ENCODE measurements at places on chromosomes 7 and 10. TPM values are rescaled to one million over a fixed set of nuclear protein-coding genes. Genes with fewer than 3 reads are reported as not detected.

The ELFN1 gene
- polyA plus RNA-seq, result 4.7 TPM

The GNGT1 gene
- polyA plus RNA-seq, result not detected

The CHRM2 gene
- polyA plus RNA-seq, result 0.09 TPM

The OR2AE1 gene
- polyA plus RNA-seq, result not detected

The DYNC1I1 gene
- polyA plus RNA-seq, result 0.68 TPM

The CHAT gene
- not detected for polyA plus RNA-seq

DNA sequence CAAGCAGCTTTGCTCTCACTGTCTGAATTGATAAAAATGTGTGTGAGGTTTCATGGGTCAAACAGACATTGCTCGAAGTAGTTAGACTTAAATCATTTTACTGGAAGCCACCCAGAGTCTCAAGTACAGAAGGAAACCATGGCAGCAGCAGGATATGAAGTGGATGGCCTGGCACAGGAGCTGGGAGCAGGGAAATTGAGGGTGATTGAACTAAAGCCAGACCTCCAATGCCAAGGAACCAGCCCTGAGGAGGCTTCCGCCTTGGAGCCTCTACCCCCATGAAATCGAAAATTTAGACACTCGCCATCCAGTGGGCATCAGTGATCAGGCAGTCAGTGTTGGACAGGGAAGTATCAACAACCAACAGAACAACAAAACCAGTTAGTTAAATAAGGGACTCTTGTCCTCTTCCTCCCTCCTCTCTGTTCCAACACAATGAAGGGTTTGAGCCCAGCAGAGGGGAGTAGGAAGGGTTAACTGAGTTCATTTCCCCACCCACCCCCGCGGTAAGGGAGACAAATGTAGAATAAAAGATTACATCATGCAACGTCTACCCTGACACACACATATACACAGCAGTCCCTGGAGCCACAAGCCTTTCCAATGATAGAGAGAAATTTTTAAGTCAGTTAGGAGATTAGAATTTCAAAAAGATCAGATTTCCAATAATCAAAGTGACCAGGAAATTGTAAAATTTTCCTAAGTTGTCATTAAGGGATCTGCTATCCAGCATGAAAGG is 156.3 kb downstream of the SLC16A9 start:
- DNase-seq, result no peak

DNA sequence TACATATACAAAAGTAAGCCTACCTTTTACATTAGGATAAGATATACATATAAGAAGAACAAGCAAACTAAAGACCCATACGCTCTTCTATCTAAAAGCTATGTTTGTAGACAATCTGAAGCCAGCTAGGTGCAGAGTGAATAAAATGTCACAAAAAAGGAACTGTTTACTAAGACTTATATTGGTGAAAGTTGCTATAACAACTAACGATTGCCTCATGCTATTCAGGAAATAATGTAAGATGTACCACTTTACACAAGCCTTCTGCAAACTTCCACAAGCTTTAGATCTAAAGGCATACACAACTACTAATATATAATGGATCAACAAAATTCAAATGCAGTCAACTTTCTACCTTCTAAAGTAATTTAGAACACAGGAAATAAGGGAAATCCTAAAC is 175.1 kb downstream of the SRPK2 start:
- no peak for DNase-seq

- no peak for DNase-seq
These were observed 40.7 kb upstream of the EBLN1 start for GRCh38 chr10:22258471-22258870.

DNA sequence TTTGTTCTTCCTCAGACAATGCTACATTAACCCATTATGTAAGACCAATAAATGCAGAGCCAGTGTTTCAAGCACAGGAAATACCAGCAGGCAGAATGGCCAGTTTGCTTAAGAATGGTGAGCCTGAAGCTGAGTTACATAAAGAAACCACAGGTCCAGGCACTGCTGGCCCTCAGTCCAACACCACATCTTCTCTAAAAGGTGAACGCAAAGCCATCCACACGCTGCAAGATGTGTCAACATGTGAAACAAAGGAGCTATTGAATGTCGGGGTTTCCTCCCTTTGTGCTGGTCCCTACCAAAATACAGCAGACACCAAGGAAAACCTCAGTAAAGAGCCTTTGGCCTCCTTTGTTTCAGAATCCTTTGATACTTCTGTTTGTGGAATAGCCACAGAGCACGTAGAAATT is 63.8 kb downstream of the TASOR2 start:
- DNase-seq, result no peak

GRCh38 chr10:79266084-79266483 is 81.2 kb upstream of the PPIF start:
- no peak for DNase-seq

DNA sequence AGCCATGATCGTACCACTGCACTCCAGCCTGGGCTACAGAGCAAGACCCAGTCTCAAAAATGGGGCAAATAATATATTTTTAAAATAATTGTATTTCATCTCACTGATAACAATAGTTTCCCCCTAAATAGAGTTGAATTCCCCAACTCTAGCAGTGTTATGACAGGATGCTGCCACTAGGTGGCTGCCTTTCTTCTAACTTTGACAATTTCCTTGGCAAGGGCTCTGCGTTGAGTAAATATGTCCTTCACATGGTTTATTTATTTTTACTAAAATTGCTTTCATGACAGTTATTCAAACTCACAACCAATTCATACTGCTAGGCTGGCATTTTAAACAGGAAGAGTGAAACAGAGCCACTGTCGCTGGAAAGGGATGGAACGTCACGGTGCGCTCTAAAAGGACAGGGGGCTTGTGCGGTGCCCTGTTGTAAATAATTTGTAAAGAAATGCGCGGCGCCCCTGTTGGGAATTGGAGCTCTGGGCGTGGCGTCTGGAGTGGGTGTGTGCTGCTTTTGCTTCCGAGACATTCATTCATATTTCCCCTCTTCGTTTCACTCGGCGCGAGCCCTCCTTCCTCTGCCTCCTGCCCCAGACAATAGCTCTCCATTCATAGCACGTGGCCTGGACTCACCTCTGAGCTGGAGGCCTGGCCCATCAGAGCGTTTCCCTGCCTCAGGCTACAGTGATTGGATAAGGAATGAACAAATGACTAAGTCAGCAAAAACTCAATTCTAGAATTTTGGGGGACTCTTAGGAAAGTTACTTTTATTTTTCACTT is 20.5 kb upstream of the PITRM1 start:
- DNase-seq, result no peak

DNA sequence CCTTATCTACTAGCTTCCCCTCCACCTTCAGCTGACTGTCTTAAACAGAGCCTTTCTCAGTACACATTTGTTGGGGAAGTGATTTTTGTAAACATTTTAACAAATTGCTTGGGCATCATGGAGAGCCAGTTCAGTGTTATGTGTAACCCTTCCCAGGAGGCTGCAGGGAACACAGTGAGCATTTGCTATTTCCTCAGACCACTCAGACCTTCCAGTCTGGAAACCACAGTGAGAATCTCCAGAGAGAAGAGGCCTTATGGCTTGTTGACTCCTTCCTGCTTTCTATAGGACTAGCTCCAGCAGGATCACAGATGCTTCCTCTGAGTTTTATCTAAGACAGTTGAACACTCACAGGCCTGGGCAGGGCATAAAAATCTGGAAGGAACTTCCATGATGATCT is 409.8 kb upstream of the NPVF start:
- DNase-seq, result no peak

- no peak for DNase-seq
These were observed 50.8 kb downstream of the RHOBTB1 start for GRCh38 chr10:60893231-60893630.

GRCh38 chr7:100013328-100013676 is 2.1 kb upstream of the ZKSCAN1 start:
- no peak for DNase-seq

GRCh38 chr10:78428579-78428978 is 394.9 kb downstream of the RPS24 start:
- no peak for DNase-seq

DNA sequence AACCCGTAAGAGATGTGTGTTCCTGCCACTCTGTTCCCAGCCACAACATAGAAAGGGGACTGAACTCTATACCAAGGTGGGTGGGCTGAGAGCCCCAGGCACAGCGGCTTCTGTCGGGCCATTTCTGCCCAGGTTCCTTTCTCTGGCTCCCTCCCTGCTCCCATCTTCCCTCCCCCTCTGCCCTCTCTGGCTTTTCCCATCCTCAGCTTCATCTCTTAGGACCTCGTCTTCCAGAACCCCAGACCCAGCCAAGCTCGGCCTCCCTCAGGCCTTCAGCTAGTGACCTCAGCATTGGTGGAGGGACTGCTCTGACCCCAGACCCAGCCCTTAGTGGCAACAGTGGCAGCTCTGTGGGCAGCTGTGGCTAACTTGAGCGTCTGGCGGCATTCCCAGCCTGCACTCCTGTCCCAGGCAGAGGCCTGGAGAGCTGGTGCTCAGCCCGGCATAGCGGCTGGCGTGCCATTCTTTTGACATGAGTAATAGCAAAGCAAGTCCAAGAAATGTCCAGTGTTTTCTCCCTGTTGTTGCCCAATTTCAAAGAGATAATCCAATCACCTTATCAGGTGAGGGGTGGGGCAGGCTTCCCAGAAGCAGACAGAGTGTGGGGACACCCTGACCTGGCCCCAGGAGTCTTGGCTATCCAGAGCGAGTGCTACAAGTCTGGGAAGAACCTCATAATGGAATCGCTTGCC is 15.9 kb downstream of the PTPRE start:
- DNase-seq, result no peak

DNA sequence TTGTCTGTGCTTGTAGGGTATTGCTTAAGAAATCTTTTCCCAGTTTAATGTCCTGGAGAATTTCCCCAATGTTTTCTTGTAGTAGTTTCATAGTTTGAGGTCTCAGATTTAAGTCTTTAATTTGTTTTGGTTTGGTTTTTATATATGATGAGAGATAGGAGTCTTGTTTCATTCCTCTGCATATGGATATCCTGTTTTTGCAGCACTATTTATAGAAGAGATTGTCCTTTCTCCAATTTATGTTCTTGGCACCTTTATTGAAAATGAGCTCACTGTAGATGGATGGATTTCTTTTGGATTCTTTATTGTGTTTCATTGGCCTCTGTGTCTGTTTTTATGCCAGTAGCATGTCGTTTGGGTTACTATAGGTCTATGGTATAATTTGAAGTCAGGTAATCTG is 20.2 kb downstream of the ADIRF start:
- no peak for DNase-seq

GRCh38 chr7:40186586-40186985 is 51.8 kb downstream of the SUGCT start:
- DNase-seq, result no peak

DNA sequence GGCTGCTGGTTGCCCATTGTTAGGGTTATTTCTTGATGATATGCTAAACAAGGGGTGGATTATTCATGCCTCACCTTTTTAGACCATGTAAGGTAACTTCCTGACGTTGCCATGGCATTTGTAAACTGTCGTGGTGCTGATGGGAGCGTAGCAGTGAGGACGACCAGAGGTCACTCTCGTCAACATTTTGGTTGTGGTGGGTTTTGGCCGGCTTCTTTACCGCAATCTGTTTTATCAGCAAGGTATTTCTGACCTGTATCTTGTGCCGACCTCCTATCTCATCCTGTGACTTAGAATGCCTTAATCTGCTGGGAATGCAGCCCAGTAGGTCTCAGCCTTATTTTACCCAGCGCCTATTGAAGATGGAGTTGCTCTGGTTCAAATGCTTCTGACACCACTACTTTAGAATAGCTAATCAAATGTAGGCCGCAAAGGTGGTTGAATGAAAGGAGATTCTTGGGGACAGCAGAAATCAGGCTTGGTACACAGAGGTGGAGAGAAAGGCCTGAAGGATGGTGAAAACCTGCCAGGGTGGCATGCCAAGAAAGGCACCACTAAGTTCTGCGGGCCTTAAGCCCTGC is 17.9 kb upstream of the SMO start:
- no peak for DNase-seq

DNA sequence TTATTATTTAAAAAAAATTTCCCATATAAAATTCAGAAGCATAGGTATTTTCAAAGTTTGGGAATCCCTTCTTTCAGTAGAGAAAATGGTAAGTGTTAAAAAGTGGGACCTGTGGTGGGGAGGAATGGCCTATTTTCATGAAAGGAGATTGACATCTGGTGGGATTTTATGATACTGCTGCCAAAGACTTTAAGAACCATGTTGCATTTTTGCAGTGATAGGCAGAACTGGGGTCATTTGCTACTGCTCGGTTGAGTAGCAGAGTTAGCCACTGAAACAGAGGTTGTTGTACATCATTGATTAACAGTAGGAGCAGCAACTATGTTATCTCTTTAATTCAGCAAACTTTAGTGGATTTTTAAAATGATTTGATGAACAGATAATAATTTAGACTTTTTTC is 4.4 kb downstream of the BICC1 start:
- no peak for DNase-seq

DNA sequence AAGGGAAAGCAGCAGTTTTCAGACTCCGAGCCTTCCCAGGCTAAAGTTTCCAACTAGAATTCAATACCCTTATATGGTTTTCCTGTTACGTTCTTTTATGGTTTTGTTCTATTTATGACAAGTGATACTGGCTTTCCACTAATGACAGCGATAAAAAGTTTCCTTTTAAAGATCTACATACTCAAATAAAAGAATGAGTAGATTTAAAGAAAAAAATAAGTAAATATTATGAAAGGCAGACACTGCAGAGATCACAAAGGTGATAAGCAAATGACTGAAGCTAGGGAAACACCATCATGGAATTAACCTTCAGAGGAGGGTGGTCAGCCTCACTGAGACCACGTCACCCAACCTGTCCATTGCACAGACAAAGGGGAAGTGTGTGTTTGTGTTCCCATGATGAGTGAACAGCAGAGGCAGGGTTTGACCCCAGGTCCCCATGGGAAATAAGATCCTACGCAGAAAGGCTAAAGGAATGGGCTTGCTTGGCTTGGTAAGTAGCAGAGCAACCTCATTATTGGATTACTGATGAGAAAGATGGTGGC is 4.0 kb downstream of the VSIR start:
- DNase-seq, result no peak

DNA sequence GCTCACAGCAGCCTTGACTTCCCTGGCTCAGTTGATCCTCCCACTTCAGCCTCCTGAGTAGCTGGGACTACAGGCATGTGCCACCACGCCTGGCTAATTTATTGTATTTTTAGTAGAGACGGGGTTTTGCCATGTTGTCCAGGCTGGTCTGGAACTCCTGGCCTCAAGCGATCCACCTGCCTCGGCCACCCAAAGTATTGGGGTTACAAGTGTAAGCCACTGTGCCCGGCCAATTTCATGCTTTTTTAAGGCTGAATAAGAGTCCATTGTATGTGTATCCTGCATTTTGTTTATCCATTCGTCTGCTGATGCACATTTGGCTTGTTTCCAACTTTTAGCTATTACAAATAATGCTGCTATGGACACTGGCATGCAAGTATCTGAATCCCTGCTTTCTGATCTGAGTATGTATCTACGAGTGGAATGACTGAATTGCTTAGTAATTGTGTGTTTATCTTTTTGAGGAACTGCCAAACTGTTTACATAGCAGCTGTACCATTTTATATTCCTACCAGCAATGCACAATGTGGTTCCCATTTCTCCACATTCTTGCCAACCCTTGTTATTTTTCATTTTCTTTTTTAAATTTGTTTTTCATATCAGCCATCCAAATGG is 37.3 kb upstream of the TPST1 start:
- DNase-seq, result no peak

GRCh38 chr7:95688931-95689495 is 83.3 kb upstream of the DYNC1I1 start:
- DNase-seq, result no peak

Measured in forelimb muscle (tissue), 1 donor.